ENCODE measurements at places on chromosomes 4 and X. TPM values are rescaled to one million over a fixed set of nuclear protein-coding genes. Genes with fewer than 3 reads are reported as not detected.

Gene TXK
- total RNA-seq, result 0.68 TPM

Gene LONRF3
- 2.5 TPM for total RNA-seq

Gene CT83
- total RNA-seq, result 0.73 TPM

Gene SORBS2
- total RNA-seq, result 6.3 TPM

Gene MTNR1A
- total RNA-seq, result 1.6 TPM

Gene HSFX2
- not detected for total RNA-seq

Gene UGT8
- total RNA-seq, result 12.4 TPM

Gene CSN1S1
- not detected for total RNA-seq

Gene TBL1X
- 24.1 TPM for total RNA-seq

Gene TMSB15A
- total RNA-seq, result 38.5 TPM

Gene HPF1
- total RNA-seq, result 60.7 TPM

Gene GLA
- total RNA-seq, result 39.3 TPM

Gene VCX3B
- total RNA-seq, result not detected

Gene L1CAM
- total RNA-seq, result 35.2 TPM

Gene NEXMIF
- total RNA-seq, result 4.5 TPM

Gene TMEM271
- not detected for total RNA-seq

Gene IQSEC2
- 18.2 TPM for total RNA-seq

Gene ZFP42
- total RNA-seq, result 58.5 TPM
